Activated CD4-positive, alpha-beta T cell treated with anti-CD3 and anti-CD28 coated beads for 36 hours (primary cell): ENCODE measurements at places on chromosomes 7 and 10.
A peak's percentile ranks its signal among the peaks of the same experiment; 100 is the strongest.

GRCh38 chr10:110919971-110920881 is 822 bp downstream of the SHOC2 start:
- peak; percentile 51 for DNase-seq

- no peak for DNase-seq
Observed at GRCh38 chr10:131767716-131768115, 133.1 kb upstream of the PPP2R2D start.

- DNase-seq: no peak
Observed at GRCh38 chr10:104069613-104070012, 16.1 kb downstream of the COL17A1 start.

- no peak for DNase-seq
Observed at GRCh38 chr7:124655990-124656389, 109.6 kb downstream of the GPR37 start.

- DNase-seq: no peak
Observed at GRCh38 chr7:16667355-16667754, 21.4 kb downstream of the BZW2 start.

- DNase-seq: no peak
Observed at GRCh38 chr7:120833546-120833945, 24.4 kb downstream of the TSPAN12 start.

GRCh38 chr7:16660702-16661464 is 14.9 kb downstream of the BZW2 start:
- DNase-seq: no peak

- DNase-seq: no peak
Observed at GRCh38 chr7:16531707-16532106, 5.1 kb downstream of the LRRC72 start.

DNA sequence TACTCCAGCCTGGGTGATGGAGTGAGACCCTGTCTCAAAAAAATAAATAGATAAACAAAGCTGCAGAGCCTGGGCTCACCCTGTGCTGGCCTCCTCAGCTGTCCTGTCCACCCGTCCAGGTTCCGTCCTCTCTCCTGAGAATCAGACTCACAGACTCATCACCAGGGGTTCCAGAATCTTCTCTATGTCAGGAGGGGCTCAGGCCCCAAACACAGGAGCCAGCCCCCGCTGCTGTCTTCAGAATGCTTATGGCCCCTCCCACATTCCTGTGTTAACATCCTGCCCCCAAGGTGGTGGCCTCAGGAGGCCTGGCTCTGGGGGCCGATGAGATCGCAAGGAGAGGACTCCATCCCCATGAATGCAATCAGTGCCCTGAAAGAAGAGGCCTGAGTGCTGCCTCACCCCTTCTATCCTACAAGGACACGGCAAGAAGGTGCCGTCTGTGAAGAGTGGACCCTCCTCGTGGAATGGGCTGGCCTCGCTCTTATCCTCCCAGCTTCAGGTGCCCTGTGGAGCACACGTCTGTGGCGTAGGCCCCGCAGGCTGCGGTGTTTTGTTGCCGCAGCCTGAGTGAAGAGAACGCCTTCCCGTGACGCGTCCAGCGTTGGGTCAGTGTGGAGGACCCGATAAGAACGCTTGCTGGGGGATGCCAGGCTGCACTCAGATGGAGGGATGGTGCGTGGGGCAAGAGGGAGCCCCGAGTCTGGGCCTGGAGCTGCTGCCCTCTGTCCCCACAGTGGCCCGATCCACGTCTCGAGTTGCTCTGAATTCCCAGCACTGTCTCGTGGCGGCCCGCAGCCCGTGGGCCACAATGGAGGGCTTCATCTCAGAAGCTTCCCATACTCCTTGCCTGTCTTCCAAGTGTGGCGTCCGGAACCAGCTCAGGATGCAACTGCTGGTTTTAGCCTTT is 77.1 kb downstream of the INPP5A start:
- DNase-seq: no peak

DNA sequence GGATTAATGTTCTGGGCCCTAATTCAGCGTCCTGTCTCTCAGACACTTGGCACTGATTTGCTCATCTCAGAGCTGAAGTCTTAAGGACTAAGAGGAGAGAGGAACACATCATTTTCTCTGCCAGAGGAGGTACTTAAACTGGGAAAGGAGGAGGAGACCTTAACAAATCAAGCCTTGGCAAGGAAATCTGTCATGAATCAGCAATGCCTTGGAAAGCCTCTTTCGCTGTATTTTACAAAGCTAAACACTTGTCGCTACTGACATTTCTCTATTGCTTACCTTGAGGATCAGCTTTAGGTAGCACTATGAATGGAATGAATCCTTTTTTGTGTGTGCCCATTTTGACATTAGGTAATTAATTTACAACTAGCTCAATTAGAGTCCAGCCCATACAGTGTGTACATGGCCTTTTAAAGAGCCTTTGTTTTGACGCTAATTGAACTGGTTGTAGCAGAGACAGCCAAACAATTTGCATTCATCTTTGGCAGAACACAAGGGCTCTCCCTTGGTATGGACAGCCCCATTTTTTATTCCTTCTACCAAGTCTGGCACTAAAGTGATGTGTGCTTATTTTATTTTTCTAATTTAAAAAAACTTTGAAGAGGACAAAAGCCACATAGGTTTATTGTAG is 37.4 kb downstream of the AUTS2 start:
- DNase-seq: no peak

DNA sequence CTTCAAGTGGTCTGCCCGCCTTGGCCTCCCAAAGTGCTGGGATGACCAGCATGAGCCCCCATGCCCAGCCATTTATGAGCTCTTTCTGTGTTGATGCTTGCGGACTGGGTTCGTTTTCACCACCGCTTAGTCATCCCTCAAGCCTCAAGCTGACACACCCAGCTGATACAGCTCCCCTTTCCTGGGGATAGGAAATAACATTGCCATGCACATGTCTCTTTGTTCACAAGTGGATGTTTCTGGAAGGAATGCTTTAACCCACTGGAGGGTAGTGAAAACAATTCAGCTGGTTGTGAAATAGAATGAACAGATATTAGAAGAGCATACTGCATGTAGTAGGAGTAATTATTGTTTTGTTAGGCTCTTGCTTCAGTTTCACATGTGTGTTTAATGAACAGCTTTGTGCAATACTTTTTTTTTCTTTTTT is 8.5 kb upstream of the METTL27 start:
- DNase-seq: peak; percentile 26

DNA sequence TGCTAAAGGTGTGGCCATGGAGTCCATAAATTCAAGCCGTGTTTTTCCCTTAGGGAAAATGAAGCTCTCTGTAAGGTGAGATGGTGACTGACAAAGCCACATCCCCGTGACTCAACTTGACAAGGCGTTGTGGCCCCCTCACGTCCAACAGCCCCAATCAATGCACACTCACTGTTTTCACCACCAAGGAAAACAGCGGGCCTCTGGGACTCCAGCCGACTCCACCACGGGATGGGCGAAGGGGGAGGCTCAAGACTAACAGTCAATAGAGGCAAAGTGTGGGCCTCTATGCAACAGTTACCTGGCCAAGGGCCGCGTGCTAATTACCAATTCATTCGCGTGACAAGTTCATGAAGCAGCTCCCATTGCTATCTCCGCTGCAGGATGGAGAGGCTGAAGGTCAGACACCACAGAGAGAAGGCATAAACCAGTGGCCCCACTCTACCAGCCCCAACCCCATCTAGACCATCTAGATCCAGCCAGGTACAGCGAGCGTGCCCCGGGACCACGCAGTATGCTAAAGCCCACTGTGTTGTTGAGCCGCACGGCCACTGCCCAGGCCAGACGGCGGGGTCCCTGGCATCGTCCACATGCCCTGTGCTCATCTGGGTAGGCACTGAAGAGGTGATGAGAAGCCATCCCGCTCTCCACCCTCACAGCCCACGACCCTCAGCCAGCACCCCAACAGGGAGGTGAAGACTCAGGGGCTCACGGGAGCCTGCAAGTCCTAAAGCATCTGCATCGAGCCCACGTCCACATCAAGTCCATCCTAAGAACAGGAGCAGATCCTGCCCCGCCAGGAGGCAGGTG is 76.1 kb downstream of the PROSER2 start:
- no peak for DNase-seq

- no peak for DNase-seq
Observed at GRCh38 chr10:104809288-104810090, 168.4 kb downstream of the SORCS3 start.

- DNase-seq: no peak
Observed at GRCh38 chr10:70357565-70357964, 24.9 kb downstream of the LRRC20 start.

- no peak for DNase-seq
Observed at GRCh38 chr7:36925691-36926090, 201.4 kb upstream of the AOAH start.

DNA sequence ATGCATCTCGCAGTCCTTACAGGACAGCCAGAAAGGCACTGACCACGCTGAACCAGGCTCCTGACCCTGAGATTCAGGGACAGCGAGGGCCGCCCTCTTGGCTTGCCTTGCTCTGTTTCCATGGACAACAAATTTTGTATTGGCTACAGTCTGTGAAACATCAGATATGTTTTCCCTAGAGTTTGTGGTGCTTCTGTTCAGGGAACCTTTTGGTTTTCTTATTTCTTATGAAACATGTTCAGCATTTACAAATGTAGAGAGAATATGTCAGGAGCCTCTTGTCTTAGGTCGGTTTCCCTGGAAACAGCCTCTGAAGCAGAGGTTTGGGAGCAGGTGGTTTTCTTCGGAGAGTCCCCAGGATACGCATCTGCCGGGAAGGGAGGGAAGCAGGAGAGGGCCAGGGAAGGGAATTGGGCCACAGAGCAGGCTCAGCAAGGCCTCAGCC is 260.1 kb downstream of the CCDC3 start:
- DNase-seq: no peak

GRCh38 chr10:71547312-71547711 is 150.6 kb downstream of the CDH23 start:
- DNase-seq: no peak

- peak; percentile 17 for DNase-seq
Observed at GRCh38 chr10:114412907-114413797, 8.8 kb upstream of the AFAP1L2 start.

- peak; percentile 68 for DNase-seq
Observed at GRCh38 chr7:24812305-24812945, 55.2 kb upstream of the GSDME start.

DNA sequence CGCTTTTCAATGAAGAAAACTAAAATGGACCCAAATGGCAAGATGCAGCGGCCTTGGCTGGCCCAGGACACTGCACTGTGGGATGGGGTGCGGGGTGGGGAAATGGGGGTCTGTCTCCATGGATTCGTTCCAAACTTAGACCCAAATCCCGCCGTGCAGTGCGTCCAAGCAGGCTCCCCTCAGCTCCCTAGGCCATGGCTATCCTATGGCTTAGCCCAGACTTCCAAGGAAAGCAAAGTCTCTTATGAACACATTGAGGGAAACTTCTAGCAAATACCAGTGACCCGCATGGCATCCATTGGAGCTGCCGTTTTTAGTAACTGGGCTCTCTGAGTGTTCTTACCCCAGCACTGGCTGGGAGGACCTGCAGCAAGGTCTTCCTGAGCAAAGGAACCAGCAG is 122.5 kb downstream of the EBF3 start:
- no peak for DNase-seq

GRCh38 chr10:119189811-119190282 is 11.2 kb upstream of the PRDX3 start:
- no peak for DNase-seq

- DNase-seq: no peak
Observed at GRCh38 chr10:100651916-100652315, 93.5 kb upstream of the PAX2 start.

- no peak for DNase-seq
Observed at GRCh38 chr10:75012471-75012870, 99.0 kb upstream of the SAMD8 start.

- peak; percentile 57 for DNase-seq
Observed at GRCh38 chr7:149872419-149873073, 1.2 kb upstream of the ATP6V0E2 start.

- no peak for DNase-seq
Observed at GRCh38 chr10:29669149-29669548, 34.4 kb upstream of the SVIL start.

GRCh38 chr10:58578366-58578765 is 65.7 kb downstream of the BICC1 start:
- no peak for DNase-seq

DNA sequence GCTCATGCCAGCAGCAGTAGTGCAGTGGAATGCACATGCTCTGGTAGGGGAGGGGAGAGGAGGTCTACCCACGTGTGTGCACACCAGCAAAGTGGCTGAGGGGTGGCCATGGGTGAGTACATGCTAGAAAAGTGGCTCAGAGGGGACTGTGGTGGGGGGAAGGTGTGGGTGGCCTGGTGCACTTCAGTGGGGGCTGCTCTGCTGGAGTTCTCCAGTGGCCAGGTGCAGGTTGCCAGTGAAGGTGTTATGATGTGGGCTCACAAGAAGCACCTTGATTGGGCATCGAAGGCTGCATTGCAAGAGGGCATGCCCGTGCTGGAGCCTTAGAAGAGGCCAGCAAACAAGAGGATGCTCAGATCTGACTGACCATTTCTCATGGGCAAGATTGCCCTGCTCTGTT is 613.6 kb upstream of the PHF14 start:
- DNase-seq: no peak

DNA sequence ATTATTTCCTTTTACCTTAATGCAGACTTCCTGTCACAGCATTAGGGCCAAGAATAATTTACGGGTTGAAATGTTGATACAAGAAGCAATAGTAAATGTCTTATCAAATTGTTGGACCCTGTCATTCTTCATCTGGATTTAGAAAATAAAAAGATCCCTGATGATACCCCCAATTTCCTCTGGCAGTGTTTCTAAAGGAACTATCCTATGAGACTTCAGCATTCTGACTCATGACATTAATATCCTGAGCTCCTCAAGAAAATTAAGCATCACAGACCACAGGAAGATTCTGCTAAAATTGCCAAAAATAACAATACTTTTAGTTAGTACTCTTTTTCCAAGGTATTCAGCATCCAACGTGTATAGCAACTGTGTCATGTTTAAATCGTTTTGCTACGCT is 490.5 kb upstream of the ANKRD30A start:
- DNase-seq: no peak

DNA sequence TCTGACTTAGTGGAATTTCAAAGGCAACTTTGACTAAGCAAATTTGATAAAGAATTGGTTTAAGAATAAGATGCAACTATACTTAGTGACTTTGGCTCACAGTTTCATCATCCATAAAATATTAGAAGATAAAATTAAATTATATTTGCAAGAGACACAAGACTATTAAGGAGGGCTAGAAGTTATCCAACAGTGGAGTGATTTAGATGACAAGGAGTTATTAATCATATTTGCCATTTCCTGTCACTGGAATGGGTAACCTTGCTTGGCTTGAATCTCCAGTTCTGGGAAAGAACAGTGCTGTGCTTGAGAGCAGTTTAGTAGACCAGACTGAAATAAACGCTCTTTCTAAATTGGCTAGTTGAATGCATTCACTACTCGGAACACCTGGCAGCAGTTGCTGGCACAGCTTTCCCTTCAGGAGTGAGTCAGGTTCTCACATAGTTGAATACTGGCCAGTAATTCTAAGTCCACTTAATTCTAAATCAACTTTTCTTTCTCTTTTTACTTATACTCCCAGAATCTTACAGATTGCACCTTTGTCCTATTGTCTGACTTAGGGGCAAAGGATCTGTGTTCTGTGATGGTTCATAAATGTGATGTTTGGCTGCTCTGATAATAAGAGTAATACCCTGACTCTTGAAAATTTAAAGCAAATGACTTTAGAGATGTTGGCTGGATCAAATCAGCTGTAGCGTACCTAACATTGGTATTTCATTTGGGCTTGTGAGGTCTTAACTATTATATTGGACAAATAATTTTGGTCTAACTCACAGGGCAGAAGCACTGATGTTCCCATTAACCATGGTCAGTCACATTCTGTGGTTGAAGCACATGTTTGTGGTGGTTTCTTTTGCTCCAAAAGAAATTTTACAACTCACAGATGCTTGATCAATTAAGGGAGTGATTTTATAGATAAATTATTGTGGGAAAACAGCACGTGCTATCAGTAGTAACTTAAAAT is 16.6 kb downstream of the STMP1 start:
- no peak for DNase-seq
